Left forelimb (tissue), 1 donor: ENCODE measurements at places on chromosomes 5 and 9.

DNA sequence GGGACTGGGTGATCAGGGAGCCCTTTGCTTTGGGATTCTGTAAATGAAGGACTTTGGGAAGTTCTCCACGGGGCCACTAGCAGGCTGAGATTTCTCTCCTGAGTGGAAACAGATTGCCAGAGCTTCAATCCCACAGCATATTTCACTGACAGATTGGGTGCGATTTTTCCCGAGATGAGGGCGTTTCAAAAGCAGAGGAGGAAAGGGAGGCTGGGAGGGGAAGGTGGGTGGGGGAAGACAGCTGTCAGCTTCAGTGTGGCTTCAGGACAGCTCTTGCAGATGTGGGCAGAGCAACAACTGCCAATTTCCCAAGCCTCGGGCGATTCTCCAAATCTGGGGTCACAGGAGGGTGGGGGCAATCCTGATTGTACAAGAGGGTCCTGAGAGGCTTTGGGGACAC lies 258.5 kb upstream of the ADRA1B start:
- no peak for DNase-seq

GRCh38 chr9:109302606-109303005 lies 18.3 kb downstream of the EPB41L4B start:
- DNase-seq, result no peak

GRCh38 chr5:65152131-65152530 lies 329.6 kb downstream of the ADAMTS6 start:
- no peak for DNase-seq

GRCh38 chr5:112529525-112529924 lies 110.4 kb upstream of the EPB41L4A start:
- DNase-seq, result no peak

GRCh38 chr9:70405808-70406433 lies 8.5 kb downstream of the KLF9 start:
- DNase-seq, result no peak

DNA sequence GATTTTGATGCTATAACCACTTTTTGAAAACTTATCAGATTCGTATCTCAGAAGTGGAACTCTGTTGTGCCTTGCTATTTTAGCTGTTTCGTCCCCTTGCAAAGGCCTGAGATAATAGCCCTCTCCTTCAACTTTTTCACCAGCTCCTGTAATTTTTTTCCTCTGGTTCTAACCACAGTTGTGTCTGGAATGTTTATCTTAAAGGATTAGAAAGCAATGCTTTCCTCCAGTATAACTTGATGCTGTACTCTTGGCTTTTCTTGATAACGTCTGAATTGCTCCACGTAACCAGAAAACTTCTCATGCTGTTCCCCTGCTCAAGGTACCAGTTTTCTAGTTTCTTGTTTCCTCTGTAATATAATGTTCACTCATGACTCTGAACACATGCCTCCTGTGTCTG lies 209.4 kb downstream of the DTWD2 start:
- no peak for DNase-seq

DNA sequence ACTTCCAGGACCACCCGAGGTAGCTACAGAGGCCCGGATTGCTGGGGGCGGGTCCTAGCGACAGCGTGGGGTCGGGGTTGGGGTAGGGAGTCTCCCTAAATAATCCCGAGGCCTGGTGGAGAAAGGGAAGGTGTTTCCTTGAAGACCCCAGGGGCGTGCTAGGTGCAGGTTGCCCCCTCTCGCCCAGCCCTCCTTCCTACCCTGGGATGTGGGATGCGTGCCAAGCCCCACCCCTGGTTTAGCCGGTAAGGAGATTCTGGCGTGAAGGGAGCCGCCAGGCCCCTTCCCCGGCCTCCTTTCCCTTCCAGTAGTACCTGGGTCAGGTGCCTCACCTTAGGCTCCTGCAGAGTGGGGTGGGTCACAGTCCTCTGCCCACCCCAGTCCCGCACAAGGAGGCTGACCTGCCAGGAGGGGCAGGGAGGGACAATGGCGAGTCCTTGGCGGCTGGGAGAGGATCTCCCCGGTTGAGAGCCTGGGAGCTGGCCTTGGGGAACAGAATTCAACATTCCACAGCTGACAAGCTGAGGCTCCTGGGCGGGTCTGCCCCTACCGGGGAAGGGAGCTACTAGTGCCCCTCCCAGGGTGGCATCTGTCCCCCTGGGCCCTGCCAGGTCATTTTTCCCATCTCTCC lies 674 bp downstream of the TSPAN17 start:
- no peak for DNase-seq

DNA sequence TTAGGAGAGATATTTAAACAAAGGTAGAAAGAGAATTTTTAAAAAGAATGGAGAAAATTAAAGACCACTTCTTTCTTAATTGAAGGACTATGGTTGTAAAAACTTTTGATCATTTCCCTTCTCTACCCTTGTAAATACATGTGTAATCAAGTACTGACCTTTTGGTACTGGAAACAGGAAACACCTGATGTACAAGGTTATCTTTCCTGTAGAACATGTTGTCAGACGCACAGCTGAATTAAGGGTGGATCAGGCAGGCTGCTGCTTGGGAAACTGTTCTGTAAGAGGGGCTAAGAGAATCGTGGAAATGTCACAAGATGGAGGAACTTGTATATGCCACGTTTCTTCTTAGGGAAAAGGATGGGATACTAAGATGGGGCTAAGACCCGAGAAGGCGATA lies 341.6 kb downstream of the ZNF608 start:
- no peak for DNase-seq

DNA sequence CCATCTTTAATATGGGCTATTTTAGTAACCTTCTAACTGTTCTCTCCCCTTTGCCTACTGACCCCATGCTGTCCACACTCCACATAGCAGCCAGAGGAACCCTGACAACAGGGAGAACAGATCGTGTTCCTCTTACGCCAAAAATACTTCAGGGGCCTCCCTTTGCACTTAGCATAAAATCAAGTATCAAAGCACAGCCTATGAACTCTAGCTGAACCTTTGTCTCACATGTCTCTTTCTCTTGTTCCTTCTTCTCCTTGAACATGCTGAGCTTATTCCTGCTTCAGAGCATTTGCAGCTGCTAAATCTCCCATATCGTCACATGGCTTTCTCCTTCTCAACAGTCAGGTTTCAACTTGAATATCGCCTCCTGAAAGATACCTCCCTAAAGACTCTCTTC lies 698.8 kb upstream of the C9orf72 start:
- no peak for DNase-seq

DNA sequence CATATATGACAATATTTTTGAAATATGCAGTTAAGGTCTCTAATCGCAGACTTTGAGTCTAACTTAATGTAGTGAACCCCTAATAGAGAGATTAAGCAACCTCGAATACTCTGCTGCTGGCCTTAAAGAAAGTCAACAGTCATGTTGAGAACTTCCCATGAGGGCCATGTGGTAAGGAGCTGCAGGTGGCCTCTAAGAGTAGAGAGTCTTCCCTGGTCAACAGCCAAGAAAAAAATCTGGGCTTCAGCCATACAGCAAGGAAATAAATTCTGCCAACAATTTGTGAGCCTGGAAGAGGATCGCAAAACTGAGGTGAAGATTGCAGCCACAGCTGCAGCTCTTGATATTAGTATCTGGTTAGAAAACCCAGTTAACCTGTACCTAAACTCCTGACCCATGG lies 935.2 kb upstream of the TYRP1 start:
- no peak for DNase-seq

GRCh38 chr5:71887680-71888079 lies 168.6 kb downstream of the CARTPT start:
- no peak for DNase-seq

GRCh38 chr9:134167530-134167931 lies 3.2 kb upstream of the RNU6ATAC start:
- no peak for DNase-seq

DNA sequence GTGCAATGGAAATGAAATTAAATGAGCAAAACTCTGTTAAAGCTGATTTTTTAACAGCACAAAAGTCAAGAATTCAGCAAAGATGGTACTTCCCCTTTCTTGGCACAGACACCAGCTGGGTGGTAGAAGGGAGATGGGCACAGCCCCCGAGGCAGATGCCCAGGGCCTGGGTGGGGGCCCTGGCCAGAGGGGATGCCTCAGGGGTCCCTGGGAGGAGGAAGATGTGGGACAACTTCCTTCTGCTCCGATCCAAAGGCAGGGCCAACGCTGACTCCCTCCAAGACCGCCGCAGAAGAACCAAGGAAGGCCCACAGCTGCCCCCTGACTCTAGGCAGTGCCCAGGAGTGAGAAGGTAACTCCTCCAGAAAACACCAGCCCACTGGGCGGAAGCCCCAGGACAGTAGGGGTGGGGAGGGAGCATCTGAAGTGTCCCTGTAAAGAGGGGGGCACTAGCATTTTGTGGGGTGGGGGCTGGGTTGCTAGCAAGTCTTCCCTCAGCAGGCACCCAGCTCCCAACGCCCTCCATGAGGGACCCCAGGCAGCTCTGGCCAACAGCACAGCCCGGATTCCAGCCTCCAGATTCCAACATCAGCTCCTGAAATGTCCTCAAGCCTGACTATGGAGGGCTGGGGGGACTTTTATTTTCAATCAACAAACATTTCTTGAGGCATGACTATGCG lies 4.9 kb downstream of the NACC2 start:
- DNase-seq, result no peak

DNA sequence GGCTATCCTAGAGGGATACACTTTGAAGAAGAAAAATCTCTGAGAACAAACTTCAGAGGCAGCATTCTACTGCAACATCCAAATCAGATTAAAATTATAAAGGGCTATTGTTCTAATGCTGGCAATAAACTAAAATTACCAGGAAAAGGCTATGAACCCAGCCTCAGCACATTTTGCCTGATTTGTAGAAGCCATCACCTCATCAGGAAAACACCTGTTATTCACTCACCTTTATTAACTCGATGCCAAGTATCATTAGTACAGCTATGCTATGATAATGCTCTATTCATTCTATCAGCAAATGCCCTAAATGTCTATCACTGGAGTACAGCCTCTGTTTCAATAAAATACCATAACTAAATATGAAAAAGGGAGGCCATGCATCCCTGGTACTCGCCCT lies 510.2 kb downstream of the RASEF start:
- no peak for DNase-seq

- no peak for DNase-seq
These were observed 6.3 kb downstream of the CRHBP start for GRCh38 chr5:76958991-76959767.

- no peak for DNase-seq
These were observed 69.3 kb downstream of the ALDH7A1 start for GRCh38 chr5:126525630-126526245.

DNA sequence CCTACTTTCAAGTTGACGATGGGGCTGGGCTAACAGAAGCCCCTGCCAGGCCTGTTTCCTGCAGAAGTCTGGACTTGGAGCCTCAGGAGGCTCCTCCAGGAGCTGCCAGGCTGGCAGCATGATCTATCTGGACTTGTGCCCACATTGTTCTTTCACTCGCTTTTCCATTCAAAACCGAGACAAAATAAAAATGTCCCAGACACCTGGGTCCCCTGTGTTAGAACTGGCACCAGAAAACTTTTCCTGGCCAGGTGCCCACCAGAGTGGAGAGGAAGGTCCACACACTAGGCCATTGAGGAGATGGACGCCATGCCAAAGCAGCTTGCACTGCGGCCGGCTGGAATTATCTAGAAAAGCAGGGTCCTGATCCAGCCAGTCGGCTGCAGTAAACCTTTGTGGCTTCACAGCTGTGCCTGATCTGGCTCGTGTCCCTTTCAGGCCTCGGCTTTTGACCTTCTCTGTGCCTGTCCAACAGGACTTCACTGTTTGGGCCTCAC lies 78.2 kb downstream of the GCNT1 start:
- no peak for DNase-seq

DNA sequence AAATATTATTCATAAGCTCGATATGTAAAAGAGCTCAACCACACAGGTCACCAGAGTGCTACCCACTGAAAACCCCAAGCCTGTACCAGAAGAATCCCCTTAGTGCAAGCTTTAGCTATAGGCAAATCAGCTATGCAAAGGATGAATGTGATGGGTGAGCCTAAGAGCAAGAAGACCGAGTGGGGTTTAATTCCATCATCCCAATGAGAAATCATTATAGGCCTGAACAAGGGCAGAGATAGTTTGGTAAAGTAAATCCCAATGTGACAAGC lies 21.8 kb downstream of the ELOVL7 start:
- no peak for DNase-seq

- DNase-seq, result no peak
These were observed 480.8 kb downstream of the PSAT1 start for GRCh38 chr9:78777747-78778146.

DNA sequence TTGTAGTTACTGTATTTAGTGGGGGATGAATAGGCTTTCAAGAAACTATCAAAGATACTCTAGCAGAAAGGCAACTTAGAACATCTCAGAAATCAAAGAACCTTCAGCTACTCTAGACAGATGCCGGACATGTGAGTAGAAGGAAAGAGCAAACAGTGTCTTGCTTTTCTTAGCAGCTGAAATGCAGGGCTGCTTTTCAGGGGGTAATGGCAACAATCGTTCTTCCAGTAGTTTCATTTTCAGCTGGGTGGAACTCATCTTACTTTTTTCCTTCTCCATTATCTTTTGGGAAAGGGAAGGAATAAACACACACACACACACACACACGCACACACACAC lies 281.6 kb downstream of the CRB2 start:
- no peak for DNase-seq

DNA sequence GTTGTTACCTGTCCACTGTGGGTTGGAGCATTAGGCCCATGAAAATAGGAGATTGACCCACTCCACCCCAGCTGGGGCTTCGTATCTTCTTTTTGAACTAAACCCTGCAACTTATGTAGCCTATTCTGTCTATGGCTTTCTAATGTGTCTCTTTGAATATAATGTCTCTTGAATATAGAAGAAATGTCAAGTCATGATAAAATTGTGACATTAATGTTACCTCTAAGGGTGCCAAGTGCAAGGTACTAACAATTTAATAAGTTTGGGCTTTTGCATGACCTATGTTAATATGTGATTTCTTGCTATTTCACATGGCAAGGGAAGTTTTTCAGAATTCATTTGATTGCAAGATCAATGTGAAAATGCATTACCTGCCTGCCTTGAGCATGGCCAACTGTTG lies 40.4 kb upstream of the PUM3 start:
- DNase-seq, result no peak

DNA sequence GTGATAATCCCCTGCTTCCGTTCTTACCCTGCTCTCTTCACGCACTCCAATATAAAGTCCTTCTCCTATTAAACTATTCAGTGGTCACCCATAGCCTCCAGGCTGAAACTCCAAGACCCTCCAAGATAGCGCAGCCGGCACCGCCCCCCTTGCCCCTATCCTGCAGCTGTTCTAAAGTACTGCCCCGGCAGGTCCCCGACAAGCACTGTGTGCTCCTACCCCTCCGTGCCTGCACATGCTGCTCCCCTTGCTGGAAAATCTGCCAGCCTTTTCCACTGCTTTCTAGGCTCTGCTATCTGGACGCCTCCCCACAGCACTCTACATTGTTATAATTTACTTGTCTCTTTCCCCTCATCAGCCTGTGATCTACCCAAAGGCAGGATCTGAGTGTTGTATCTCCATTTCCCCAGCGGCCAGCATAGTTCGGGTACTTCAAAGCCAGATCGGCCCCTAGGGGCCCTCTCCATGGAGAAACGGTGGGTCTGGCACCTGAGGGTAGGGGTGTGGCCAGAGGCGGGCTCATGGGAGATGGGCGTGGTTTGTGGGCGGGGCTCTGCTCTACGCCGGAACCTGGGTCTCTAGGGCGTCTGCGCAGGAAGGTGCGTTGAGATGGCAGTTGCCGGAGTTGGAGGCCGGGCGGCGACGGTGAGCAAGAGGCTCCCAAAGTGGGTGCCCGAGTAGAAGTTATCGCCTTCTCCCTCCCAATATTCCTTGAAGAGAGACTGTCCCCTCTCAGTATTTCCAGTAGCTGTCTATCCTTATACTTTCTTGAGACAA lies 83.5 kb upstream of the RUSC2 start:
- no peak for DNase-seq
